ENCODE measurements at places on chromosomes 11 and 22.
A peak's percentile ranks its signal among the peaks of the same experiment; 100 is the strongest.

GRCh38 chr22:17243524-17243923 lies 24.3 kb upstream of the ADA2 start:
- peak; percentile 85 for DNase-seq

- no peak for DNase-seq
Measured at GRCh38 chr22:33844273-33844672, 76.0 kb downstream of the LARGE1 start.

GRCh38 chr22:23801238-23801821 lies 14.6 kb downstream of the SMARCB1 start:
- no peak for DNase-seq

GRCh38 chr11:70105755-70106571 lies 27.8 kb downstream of the ANO1 start:
- DNase-seq, result no peak

GRCh38 chr11:1109101-1109917 lies 34.6 kb downstream of the MUC2 start:
- DNase-seq, result no peak

- DNase-seq, result no peak
Measured at GRCh38 chr11:134486704-134487103, 74.7 kb upstream of the B3GAT1 start.

- no peak for DNase-seq
Measured at GRCh38 chr11:1830322-1831223, 4.2 kb upstream of the SYT8 start.

- no peak for DNase-seq
Measured at GRCh38 chr11:99015634-99016454, 4.9 kb upstream of the CNTN5 start.

DNA sequence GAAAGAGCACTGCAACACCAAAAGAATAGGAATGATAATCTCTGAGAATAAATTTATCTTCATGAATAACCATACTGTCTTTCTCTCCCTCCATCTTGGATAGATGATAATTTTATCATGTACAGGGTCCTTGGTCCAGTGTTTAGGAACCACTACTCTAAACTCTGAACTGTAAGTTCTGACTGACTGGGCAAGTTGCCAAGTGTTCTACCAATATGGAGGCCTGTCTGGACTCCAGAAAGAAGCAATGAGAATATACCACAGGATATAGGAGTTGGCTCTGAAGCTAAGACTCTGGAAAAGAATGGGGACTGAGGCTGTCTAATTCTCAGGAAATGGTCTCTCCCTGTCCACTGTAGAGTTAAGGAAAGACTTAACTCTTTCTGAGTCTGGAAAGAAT lies 1.5 kb downstream of the FHIP1B start:
- DNase-seq, result no peak

GRCh38 chr11:106785913-106786650 lies 232.2 kb downstream of the GUCY1A2 start:
- no peak for DNase-seq

DNA sequence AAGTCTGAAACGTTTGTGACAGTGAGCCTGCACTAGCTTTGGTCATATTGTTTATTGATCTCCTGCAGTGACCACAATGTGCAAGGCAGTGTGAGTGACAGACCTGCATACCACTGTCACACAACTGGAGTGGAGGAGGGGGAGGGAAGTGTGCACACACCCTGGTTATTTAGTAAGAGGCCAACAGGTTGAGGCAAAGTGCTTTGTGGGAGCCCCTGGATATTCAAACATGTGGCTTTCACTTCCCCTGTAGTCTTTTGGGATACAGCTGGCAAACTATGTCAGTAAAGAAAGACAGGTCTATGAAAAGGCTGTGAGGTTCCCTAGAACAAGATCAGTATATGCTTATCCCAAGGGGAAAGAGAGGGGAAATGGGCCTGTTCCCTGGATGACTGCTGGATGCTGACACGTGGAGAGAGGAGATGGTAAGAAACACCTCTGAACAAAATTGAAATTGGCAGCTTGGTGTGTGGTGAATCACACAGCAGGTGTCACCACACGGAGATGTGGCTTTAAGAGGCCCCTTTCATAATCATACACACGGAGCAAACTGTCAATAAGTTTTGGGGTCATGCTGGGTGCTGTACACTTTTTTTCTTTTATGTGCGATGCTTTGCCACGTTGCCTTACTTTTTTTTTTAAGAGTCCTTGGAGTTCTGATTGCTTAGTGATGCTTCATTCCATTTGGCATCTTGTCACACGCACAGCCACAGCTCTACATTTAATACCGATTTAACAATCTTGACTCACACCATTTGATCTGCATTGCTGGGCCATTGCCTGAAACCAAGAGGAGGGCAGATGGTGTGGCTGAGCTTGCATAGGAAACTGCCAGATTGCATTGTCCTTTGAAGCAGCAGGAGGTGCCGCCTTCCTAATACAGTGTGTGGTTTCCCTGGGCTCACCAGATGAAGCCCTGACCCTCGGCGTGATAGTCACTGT lies 11.3 kb downstream of the OSBP2 start:
- DNase-seq, result no peak

DNA sequence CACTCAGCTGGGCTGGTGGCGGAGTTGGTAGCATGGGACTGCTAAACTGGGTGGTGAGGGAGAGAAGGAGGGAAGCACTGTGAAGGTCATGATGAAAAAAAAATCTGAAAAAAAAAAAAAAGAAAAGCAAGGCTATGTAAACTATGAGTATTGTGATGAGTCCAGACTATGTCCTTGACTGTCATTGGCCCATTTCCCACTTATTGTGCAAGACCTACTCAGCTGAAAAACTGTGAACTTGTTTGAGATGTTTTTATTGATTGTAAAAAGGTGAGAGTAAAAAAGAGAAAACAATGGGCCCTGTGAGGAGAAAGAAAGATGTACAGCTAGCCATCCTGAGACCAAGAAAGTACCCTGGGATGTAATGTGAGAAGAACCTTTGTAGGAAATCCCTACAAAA lies 798.4 kb upstream of the TENM4 start:
- no peak for DNase-seq

DNA sequence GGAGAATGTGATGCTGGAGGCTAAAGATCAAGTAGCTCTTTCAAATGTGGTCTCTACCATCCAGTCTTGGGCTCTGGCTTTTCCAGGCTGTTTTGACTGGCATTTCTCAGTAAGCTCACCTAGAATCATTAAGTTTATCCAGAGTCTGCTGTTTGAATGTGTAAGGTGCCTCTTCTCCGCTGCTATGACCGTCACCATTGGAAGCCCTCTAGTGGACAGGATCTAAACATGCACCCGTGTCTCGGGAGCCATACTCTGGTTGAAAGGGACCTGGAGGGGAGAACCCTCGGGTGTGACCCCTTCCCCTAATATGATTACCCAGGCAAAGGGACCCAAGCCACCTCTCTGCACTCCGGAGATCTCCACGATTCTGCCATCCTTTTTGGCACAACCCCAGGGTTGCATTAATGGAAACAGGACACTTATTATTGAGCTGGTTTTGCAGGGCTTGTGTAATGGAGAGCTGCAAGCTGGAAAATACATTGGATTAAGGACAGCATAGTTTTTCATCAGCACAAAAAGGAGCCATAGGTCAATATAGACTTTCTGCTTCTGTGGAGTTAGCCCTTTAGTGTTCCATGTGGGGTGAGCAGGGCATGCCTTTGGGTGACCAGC lies 191.0 kb upstream of the LARGE1 start:
- peak; percentile 14 for DNase-seq

DNA sequence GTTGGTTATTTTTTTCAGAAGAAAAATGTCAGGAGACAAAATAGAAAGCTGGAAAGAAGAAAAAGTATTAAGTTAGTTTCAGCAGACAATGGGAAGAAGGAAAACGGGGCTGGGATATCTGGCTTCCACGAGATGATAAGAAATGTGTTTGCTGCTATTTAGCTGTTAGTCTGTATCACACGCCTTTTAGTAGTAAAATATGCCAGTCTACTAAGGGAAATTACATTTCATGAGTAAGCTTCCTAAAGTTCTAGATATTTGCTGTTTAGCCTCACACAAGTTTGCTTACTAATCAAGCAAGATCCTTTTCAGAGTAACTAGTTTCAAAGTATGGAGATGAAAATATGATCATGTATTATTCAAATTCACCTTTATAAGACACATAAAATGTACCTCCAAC lies 1.5 kb downstream of the OR51B4 start:
- no peak for DNase-seq

- DNase-seq, result no peak
Measured at GRCh38 chr11:108368134-108368533, 99.2 kb downstream of the C11orf65 start.

DNA sequence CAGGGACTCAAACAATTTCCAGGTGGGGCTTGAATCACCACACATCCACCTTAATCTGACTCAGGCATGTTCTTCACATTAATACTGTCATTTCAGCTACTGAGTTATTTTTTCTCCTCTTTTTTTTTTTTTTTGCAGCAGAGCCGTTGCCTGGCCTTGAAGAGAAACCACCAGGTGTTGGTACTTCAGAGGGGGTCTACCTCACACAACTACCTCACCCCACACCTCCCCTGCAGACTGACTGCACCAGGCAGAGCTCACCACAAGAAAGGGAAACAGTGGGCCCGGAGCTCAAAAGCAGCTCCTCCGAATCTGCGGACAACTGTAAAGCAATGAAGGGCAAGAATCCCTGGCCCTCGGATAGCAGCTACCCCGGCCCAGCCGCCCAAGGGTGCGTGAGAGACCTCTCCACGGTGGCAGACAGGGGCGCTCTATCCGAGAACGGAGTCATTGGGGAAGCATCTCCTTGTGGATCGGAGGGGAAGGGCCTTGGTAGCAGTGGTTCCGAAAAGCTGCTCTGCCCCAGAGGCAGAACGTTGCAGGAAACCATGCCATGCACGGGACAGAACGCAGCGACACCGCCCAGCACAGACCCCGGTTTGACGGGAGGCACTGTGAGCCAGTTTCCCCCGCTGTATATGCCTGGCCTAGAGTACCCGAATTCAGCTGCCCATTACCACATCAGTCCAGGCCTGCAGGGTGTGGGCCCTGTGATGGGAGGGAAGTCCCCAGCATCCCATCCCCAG lies 15.1 kb upstream of the SLC25A18 start:
- DNase-seq, result no peak

GRCh38 chr11:14094481-14095037 lies 132.0 kb downstream of the SPON1 start:
- DNase-seq, result no peak

GRCh38 chr11:88101881-88102597 lies 73.2 kb downstream of the RAB38 start:
- no peak for DNase-seq

- DNase-seq, result no peak
Measured at GRCh38 chr11:103906291-103906867, 130.1 kb upstream of the DDI1 start.

- no peak for DNase-seq
Measured at GRCh38 chr22:20469110-20469868, 26.3 kb downstream of the KLHL22 start.

DNA sequence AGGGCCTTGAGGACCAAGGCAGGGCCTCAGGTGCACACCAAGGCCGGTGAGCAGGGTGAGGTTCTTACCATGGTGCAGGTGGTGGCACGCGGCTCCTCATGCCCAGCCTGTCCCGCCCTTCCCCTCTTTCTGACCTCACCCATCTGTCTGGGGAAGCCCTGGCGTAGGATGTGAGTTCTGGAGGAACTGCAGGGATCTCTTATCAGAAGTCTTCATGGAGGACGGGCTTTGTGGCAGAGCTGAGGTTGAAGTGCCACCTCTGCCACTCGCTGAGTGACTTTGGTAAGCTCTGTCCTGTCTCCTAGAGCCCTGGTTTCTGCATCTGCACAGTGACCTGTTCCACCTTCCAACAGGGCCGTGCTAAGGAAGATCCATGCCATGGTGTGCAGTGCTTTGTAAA lies 49.1 kb downstream of the LRRC32 start:
- no peak for DNase-seq

DNA sequence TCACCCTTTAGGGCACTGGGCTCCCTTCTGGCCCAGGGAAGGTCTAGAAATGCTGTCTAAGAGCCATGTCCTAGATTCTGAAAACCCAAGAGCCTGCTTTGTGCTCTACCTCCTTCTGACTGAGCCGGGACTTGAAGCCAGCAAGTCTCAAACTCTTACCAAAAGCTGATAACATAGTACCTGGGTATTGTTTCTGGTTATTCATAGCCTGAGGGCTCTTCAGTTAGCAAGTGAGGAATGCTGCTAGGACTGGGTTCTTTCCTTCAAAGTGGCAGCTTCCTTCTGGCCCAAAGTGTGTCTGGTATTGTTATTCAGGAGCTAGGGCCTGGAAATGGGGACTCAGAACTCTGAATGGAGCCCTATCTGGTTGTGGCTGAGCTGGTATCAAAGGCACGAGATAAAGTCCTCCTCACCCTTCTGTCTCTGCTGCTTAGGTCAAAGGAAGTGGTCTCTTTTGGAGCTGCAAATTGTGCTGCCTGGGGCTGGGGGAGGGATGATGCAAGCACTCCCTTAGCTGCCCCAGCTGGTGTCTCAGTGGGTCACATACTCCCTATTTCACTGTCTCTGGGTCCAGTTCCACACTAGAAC lies 696.0 kb upstream of the CCDC179 start:
- DNase-seq, result no peak

DNA sequence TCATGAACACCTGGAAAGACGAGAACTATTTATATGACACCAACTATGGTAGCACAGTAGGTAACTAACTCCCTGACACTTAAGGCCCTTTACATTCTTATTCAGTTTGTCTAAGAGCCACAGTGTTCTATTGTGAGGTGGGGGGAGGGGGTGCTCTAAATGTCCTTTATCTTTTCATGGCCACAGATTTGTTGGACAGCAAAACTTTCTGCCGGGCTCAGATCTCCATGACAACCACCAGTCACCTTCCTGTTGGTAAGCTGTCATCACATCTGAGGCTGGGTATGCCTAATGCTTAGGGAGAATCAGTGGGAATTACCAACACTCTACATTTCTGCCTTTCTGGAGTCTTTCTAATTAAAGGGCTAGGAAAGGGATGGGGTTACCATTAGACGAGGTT lies 30.7 kb downstream of the EHF start:
- DNase-seq, result no peak

DNA sequence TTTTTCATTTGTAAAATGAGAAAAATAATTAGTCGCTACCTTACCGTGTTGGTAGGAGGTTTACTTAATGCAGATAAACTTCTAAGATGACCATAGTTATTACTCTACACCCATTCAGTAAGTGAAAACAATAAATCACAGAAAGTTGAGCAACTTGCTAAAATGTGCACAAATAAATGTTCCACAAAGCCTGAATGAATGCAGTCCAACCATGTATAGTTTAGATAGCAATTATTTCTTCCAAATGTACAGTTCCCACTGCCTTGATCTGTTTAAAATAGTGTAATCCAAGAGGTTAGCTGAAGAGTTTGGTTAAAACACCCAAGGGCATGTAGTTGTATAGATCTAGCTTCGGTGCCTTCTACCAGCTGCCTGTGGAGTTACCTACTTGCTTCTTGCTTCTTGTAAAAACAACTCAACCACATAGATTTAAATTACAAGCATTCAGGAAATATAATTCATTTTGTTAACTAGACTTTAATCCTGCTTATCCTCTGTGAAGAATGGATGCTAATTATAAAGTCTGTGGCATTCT lies 106.3 kb upstream of the CARD18 start:
- DNase-seq, result no peak

GRCh38 chr22:48724899-48725298 lies 1102.8 kb downstream of the BRD1 start:
- DNase-seq, result no peak

DNA sequence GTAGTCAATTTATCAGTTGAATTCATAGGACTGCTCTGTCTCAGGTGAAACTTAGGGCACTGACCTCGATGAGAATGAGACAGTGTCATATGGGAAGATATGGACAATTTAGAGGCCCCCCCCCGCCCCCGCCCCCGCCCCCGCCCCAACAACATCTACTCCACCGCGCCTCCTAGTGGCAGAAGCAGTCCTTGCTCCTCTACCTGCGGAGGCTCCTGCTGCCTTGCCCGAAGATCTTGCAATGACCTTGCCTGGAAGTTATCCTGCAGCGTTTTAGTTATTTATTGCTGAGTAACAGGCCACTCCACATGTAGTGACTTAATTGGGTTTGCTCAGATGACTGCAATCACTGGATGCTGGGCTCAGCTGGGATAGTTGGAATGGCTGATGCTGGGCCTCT lies 15.2 kb downstream of the SERPINH1 start:
- peak; percentile 35 for DNase-seq
